Umbilical cord (tissue), 2 donors: ENCODE measurements at places on chromosomes 11 and 22.

- no peak for DNase-seq
These were observed 1.1 kb upstream of the LBHD1 start for GRCh38 chr11:62673196-62673525.

GRCh38 chr11:78019808-78020207 is 3.3 kb downstream of the KCTD14 start:
- DNase-seq, result no peak

GRCh38 chr11:102704841-102705240 is 728 bp downstream of the MMP27 start:
- DNase-seq, result no peak

GRCh38 chr22:21779444-21779843 is 43.9 kb upstream of the YPEL1 start:
- DNase-seq, result no peak

- peak; percentile 88 for DNase-seq
These were observed 23.0 kb upstream of the BLID start for GRCh38 chr11:122138744-122139594.

DNA sequence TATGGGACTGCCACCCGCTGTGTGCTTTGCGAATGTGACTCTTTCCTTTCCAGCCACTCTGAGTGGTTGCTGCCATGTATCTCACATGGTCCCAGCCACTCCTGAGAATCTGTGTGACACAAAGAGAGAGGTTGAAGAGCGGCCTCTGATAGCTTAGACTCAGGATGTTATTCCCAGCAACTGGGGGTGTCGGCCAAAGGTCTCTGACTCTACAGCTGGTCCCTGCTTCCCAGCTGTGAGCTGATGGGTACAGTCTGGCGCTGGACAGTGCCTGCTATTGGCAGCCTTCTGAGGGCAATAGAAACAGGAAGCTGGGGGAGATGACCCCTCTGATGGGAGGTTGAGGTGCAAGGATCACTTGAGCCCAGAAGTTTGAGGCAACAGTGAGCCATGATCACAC is 105.1 kb downstream of the RRAS2 start:
- no peak for DNase-seq

- DNase-seq, result no peak
These were observed 949 bp downstream of the MMP11 start for GRCh38 chr22:23773483-23774113.

DNA sequence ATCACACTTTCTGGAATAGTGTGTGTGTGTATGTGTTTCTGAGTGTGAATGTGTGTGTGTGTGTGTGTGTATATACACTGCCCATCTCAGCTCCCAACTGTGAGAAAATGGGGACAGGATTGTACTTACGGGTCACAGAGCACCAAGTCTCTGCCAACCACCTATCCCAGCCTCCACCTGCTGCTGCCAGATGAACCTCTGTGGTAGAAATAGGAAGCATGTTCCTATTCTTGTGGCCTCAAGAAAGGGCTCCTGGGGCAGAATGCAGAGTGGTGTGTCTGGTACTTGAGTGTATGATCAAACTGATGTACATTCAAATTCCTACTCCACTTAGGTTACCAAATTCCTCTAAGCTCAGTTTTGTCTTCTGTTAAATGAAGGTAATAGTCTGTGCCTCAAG is 14.6 kb downstream of the UBASH3B start:
- DNase-seq, result no peak

DNA sequence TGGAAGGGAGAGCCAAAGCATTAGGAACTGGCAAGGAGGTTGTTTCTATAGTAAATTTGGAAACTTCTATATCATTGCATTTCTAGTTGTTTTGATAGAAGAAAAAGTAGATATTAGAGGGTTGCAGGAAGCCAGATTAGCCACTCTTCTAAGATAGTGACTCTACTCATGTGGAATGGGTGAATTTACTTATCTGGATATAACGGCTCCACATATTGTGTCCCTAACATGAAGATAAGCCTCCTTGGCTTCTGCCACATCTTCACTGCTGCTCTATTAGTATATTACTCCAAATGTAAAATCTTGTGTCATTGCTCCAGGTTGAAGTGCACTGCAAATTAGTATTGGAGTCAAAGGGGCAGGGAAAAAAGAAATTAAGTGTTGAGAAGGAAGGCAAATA is 283.3 kb downstream of the CASP12 start:
- DNase-seq, result no peak

GRCh38 chr11:17445240-17445795 is 31.3 kb downstream of the ABCC8 start:
- no peak for DNase-seq

DNA sequence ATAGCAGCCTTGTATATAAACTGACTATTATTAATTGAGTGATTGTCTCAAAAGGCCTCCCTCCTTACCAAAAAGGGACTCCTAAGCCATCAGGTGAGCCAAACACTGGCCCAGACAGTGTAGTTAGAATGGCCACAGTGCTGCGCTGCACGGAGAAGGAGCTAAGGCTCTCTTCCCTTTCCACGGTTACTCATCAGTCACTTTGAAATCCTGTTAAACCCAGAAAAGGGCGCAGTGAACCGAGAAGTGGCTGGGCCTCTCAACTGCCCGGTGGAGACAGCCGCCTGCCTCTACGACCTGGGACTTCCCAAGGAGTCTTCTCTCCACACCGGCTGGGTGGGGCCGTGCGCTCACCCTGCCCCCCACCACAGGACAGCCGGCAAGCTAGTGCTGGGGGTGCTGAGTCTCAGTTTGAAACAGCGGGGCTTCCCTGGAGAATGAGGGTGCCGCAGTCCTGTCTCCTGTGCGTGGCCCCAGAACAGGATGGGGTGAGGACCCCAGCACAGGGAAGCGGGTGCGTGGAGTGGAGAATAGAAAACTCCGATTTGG is 1.3 kb downstream of the MYH9 start:
- peak; percentile 64 for DNase-seq

DNA sequence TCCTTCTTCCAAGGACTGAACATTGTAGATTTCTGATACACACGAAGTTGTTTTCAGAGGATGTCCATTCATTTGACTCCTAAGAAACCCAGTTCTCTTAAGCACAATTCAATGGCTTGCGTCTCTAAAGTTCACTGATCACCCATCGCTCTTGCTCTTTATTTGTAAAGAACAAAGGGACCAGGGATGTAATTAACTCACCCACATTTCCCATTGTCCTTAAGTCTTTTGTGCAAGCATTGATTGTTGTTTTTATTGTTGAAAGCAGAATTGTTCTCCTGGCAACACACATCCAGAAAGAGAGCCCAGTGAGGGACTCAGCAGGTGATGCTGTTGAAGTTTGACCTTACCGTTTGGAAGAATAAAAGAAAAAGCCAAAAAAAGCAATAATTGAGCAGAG is 59.2 kb downstream of the SPON1 start:
- no peak for DNase-seq

DNA sequence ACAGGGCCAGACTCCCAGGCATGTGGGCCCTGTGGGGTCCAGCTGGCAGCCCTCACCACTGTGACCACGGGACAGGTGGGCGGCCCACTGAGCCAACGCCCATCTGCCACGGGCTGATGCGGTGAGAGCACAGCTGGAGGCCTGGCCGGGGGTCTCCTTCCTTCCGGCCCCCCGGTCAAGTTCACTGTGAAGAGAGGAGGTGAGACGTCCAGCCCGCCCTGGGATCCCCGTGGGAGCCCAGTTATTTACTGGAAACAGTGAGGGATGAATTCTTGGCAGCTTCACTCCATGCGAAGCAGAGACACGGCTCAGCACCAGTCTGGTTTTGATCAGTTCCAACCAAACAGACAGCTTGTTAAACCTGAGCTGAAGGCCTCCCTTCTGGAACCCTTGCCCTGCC is 38.7 kb downstream of the WNT11 start:
- DNase-seq, result no peak

GRCh38 chr11:110297726-110298300 is 1.4 kb upstream of the RDX start:
- DNase-seq, result no peak

DNA sequence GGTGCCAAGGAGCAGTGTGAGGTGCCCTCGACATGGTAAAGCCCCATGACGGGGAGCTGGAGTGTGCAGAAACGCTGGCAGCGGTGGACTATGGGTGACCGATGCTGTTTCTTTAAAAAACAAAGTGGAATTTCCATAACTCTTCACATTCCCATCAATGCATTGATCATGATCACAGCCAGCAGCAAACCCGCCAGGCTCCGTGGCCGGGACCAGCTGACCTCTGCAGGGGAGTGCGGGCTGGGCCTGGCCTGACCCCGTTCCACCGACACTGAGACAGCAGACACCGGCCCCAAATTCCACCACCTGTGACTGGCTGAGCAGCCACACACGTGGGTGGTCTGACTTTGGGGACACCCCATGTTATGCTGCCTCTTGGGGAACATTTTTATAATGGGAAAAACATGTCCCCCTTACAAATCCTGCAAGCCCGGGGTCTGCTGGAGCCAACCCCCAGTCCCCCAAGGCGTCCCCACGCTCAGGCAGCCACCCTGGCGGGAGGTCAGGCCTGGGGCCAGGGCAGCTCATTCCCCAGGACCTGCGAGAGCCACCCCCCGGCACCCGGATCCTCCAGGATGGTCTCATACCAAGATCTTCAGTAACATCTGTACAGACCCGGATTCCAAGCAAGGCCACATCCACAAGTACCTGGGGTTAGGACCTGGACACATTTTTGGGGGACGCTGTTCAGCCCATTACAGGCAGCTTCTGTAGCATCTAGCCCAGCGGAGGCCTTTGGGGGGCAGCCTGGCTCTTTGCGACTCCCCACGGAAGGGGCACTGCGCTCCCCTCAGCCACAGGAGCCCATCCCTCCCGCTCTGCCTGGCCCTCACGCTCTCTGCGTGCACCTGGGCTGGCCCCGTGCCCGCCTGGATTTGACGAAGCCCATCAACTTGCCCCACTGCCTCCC is 20.6 kb downstream of the OSBPL5 start:
- DNase-seq, result no peak

DNA sequence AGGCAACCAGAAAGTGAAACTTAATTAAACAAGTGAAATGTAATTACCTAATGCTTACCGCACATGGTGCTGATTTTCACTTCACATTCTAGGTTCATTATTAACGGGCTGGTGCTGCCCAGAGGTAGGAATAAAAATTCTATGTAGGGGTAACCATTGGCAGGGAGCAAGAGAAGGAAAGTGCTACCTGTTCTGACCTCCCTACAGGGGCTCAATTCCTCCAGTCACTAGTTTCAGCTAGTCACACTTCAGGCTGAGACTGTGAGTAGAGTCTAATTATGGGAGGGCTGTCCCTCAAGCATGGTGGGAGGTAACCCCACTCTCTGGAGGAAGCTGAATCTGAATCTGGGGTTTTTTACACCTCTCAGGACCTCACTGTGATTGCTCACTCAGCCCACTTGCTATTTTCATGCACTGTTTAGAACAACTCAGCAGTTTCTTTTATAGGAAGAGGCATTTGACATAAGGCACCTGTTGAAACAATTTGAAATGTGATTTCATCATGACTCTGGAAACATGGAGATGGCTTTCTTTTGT is 75.4 kb downstream of the MAML2 start:
- no peak for DNase-seq

- DNase-seq, result peak; percentile 94
These were observed 1.2 kb upstream of the TYMP start for GRCh38 chr22:50530877-50531545.

GRCh38 chr22:29476116-29476515 is 3.9 kb upstream of the NEFH start:
- no peak for DNase-seq

GRCh38 chr11:1047595-1048156 is 11.2 kb upstream of the MUC6 start:
- no peak for DNase-seq

DNA sequence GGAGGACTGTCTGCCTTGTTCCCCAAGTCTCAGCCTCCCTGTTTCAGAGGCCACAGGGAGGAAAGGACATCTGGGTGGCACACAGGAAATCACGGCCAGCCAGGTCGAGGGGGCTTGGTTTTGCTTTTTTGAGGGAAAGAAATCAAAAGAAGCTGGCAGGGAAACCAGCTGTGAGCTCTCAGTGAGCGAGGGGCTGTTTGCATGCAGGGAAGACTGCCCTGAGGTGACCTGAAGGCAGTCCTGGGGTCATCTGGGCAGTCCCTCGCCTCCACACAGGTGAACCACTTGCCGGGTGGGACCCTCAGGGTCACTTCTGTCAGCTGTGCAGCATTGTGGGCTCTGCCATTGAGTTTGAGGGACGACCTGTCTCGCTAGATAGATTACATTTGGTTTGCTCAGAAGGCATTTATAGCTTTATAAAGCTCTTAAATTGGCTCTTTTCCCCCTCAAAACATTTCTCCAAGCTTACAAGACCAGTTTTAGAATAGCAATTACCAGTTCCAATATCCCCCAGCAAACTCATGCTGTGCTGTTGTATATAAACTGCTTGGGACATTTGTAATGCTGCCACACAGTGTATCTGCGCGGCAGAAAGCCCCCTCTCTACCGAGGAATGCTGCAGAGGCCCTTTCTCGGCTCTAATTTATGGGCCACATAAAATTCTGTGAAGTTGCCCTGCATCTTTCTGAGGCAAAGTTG is 28.3 kb downstream of the PKNOX2 start:
- DNase-seq, result no peak

DNA sequence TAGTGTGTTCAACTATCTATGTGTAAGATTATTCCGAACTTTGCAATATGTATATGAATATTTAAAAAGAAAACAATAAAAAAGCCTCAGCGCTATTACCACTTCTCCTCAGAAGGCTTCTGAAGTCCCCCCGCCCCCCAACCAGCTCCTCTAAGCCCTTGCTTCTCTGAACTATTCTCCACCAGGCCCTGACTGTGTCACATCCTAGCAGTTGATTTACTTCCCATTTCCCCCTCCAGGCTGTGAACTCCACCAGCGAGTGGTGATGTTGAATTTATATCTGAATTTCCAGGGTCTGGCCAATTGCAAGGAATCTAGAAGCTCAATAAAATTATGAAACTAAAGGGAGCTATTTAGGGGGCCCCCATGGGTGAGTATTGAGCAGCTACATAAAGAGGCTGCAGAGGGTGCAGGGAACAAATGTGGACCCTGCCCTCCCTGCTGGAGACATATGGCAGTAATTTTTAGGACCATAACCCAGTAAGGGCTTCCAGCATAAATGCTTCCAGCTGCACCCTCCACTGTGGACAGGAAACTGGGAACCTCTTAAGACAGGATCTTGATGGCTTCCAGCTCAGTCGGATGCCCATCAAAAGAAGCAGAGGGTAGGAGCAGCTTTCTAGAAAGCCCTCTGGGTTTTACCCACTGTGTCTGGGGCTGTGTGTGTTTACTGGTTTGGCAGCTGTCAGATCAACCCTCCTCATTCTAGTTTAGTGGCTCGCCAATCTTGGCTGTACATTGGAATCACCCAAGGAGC is 81.4 kb downstream of the TIMP3 start:
- peak; percentile 57 for DNase-seq

GRCh38 chr11:71153005-71153390 is 99.4 kb downstream of the SHANK2 start:
- DNase-seq, result peak; percentile 48

- peak; percentile 79 for DNase-seq
These were observed 41.7 kb upstream of the AQP11 start for GRCh38 chr11:77547863-77548551.

DNA sequence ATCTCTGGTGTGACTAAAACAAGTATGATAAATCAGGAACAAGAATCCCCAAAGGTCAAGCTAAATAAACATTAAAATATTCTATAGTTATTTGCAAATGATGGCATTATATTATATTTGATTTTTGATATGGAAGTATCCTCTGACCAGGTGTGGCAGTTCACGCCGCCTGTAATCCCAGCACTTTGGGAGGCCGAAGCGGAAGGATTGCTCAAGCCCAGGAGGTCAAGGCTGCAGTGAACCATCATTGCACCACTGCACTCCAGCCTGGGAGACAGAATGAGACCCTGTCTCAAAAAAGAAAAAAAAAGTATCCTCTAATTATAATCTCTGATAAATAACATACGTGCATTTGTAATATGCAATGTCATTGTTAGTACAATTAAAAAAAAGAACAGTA is 6.6 kb upstream of the POU2AF3 start:
- DNase-seq, result no peak
